Activated CD4-positive, alpha-beta memory T cell treated with anti-CD3 and anti-CD28 coated beads for 36 hours (primary cell): ENCODE measurements at places on chromosomes 1 and 21.
A peak's percentile ranks its signal among the peaks of the same experiment; 100 is the strongest.

DNA sequence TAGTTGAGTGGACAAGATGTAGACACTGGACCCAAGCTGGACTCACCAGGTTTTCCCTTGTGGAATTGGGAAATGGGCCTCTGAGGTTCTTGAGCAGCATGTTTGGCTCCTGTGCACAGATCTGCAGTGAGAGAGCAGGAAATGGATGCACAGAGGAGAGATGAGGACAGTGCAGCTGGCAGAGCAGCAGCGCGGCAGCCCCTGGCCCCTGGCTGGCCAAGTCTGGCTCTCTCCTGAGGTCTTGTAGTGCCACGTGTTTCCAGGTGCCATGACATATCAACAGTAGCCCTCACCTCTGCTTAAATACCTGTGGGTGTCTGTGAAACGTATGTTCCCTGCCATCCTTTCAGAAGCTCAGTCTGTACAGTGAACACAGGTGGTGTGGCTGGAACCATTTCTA lies 19.2 kb upstream of the BCL10 start:
- no peak overlapping the region for H3K4me3 ChIP-seq
- H3K27ac ChIP-seq = no peak overlapping the region
- H3K36me3 ChIP-seq = no peaks in the 10 kb centered on the region
- DNase-seq = no peak

DNA sequence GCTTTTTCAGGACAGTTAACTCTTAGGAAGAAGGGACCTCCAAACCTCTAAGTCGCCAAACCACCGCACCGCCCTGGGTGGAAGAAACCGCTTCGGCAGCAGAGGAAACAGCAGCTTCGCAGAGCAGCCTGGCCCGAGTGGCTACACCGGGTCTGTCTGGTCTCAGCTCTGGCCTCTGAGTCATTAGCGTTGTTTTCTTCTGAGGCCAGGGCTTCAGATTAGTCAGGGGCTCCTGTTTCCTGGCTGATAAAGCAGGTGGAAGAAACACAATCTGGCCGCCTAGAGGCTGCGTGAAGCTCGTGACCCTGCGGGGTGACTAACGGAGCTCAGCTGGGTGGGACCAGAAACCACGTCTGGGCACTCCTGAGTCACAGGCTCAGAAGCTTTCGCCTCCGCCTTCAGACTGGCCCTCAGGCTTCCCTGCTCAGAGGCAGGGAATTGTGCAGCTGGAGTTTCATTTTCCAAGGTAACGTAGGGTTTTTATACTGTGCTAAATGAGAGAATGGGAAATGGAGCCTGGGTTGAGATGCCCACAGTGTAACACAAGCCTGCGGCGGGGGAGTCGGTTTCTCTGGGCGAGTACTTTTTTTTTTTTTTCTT lies 44.9 kb downstream of the CHAF1B start:
- H3K4me1 ChIP-seq = peaks cover 12% of the 10 kb centered on the region
- H3K36me3 ChIP-seq = no peaks in the 10 kb centered on the region
- DNase-seq = peak; percentile 91
- H3K27ac ChIP-seq = peak overlapping the region; percentile 71
- peak overlapping the region; percentile 66 for H3K4me3 ChIP-seq

GRCh38 chr1:18480315-18481189 lies at the start of gene KLHDC7A:
KLHDC7A (plus strand) TSS chr1:18480930; CDS start chr1:18480982, 52 bp downstream.
- H3K27me3 ChIP-seq = peaks cover 4% of the 10 kb centered on the region
- H3K36me3 ChIP-seq = no peaks in the 10 kb centered on the region
- H3K4me1 ChIP-seq = peaks cover 7% of the 10 kb centered on the region
- H3K4me3 ChIP-seq = no peak within 1 kb of the TSS
- no peak for DNase-seq

GRCh38 chr1:71850936-71851335 lies 431.4 kb downstream of the NEGR1 start:
- no peak overlapping the region for H3K27ac ChIP-seq
- no peaks in the 10 kb centered on the region for H3K27me3 ChIP-seq
- no peak for DNase-seq
- no peaks in the 10 kb centered on the region for H3K36me3 ChIP-seq
- H3K4me1 ChIP-seq = no peaks in the 10 kb centered on the region
- H3K4me3 ChIP-seq = no peak overlapping the region

GRCh38 chr1:180527101-180527669 lies 24.8 kb upstream of the ACBD6 start:
- no peaks in the 10 kb centered on the region for H3K4me1 ChIP-seq
- no peaks in the 10 kb centered on the region for H3K36me3 ChIP-seq
- no peaks in the 10 kb centered on the region for H3K27me3 ChIP-seq
- H3K4me3 ChIP-seq = no peak overlapping the region

- no peaks in the 10 kb centered on the region for H3K36me3 ChIP-seq
- H3K27ac ChIP-seq = no peak overlapping the region
- H3K27me3 ChIP-seq = peaks cover 30% of the 10 kb centered on the region
- no peak for DNase-seq
- peaks cover 20% of the 10 kb centered on the region for H3K4me1 ChIP-seq
- H3K4me3 ChIP-seq = peak overlapping the region; percentile 26
Measured at GRCh38 chr1:46131093-46131492, 1.3 kb downstream of the PIK3R3 start.

GRCh38 chr21:45574081-45574501 lies 31.9 kb upstream of the SLC19A1 start:
- no peak overlapping the region for H3K4me3 ChIP-seq
- H3K27me3 ChIP-seq = no peaks in the 10 kb centered on the region
- H3K36me3 ChIP-seq = no peaks in the 10 kb centered on the region
- DNase-seq = no peak
- no peaks in the 10 kb centered on the region for H3K4me1 ChIP-seq

DNA sequence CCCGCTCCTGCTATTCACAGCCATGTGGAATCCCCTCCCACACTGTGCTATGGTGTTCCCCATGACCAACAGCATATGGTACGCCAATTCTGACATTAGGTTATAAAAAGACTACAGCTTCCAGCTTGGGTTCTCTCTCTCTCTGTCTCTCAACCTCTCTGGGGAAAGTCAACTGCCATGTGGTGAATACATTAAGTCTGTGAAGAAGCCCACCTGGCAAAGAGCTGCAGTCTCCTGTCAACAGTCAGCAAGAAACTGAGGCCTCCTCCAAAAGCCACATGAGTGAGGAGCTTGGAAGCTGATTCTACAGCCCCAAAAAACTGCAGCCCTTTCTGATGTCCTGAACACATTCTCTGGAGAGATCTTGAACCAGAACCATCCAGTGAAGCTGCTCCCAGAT lies 25.0 kb upstream of the LRRC38 start:
- H3K4me3 ChIP-seq = no peak overlapping the region
- no peak for DNase-seq
- H3K36me3 ChIP-seq = no peaks in the 10 kb centered on the region
- H3K27ac ChIP-seq = no peak overlapping the region
- H3K4me1 ChIP-seq = no peaks in the 10 kb centered on the region

- peaks cover 7% of the 10 kb centered on the region for H3K27me3 ChIP-seq
- DNase-seq = no peak
Measured at GRCh38 chr1:11324567-11325165, 51.7 kb downstream of the UBIAD1 start.

- H3K36me3 ChIP-seq = no peaks in the 10 kb centered on the region
- H3K4me1 ChIP-seq = peaks cover 10% of the 10 kb centered on the region
- H3K27me3 ChIP-seq = peaks cover 18% of the 10 kb centered on the region
- DNase-seq = no peak
- H3K27ac ChIP-seq = no peak overlapping the region
- H3K4me3 ChIP-seq = no peak overlapping the region
Measured at GRCh38 chr1:169103002-169103401, 3.5 kb upstream of the ATP1B1 start.

- DNase-seq = peak; percentile 81
- no peaks in the 10 kb centered on the region for H3K27me3 ChIP-seq
- H3K27ac ChIP-seq = no peak overlapping the region
- H3K4me3 ChIP-seq = no peak overlapping the region
- peaks cover 53% of the 10 kb centered on the region for H3K36me3 ChIP-seq
Measured at GRCh38 chr1:19240673-19241538, 10.4 kb downstream of the EMC1 start.

DNA sequence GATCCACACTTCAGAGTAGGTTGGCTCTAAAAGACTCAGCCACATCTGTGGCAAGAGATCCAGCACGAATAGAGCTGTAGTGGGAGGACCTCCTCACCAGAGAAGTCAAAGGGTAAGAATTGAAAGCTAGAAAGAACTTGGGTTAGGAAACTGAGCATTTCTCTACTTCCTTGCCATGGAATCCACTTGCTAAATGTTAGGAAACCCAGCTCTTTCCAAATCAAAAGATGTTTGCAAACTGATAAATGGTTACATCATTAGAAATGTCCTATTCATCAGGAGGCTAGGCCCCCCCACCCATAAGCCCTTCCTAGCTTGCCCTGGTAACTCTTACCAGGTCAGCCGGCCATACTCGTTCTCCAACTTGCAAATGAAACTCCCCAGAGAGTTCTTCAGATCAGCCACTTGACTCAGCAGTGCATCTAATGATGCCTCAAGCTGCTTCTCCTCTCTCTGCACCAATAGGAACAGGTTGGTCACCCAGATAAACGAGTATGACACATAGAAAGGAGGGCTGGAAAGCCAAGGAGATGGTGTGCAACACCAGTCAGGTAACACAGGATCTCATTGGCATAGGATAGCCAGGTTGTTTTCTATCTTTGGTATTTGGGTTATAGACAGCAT lies 1.5 kb downstream of the MED8 start:
- H3K27me3 ChIP-seq = no peaks in the 10 kb centered on the region
- peak overlapping the region; percentile 100 for H3K4me3 ChIP-seq
- H3K27ac ChIP-seq = peak overlapping the region; percentile 97
- H3K36me3 ChIP-seq = peaks cover 32% of the 10 kb centered on the region
- DNase-seq = no peak
- peaks cover 40% of the 10 kb centered on the region for H3K4me1 ChIP-seq

DNA sequence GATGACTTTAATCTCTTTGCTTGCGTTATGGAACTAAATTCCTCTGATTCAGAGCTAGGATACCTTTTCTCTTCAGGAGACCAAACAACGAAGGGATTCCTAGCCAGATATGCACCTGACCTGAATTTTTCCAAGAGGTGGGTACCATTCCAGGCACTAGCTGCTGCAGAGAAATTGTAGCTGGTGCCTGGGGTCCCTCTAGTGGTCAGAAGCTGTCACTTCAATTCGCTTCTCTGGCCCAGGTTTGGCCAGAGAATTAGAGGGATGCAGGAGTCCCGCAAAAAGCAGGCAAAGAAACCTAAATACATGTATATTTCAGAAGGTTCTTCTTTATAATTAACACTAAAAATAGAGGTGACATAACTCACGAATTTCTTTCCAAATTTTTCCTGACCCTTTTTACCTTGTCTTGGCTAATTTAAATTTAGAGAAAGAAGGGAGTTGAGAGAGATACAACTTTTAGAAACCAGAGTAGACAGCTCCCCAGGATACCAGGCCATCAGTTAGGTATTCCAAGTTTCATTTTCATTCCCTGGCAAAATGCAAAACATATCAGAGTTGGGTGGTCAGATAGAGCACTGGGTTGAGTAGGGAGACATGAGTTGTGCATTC lies 9.6 kb downstream of the ACKR1 start:
- DNase-seq = peak; percentile 54
- H3K4me1 ChIP-seq = no peaks in the 10 kb centered on the region
- no peaks in the 10 kb centered on the region for H3K36me3 ChIP-seq

GRCh38 chr1:119767486-119767885 lies 1.2 kb downstream of the HMGCS2 start:
- no peak overlapping the region for H3K27ac ChIP-seq
- no peak for DNase-seq
- H3K4me1 ChIP-seq = no peaks in the 10 kb centered on the region
- H3K36me3 ChIP-seq = no peaks in the 10 kb centered on the region

DNA sequence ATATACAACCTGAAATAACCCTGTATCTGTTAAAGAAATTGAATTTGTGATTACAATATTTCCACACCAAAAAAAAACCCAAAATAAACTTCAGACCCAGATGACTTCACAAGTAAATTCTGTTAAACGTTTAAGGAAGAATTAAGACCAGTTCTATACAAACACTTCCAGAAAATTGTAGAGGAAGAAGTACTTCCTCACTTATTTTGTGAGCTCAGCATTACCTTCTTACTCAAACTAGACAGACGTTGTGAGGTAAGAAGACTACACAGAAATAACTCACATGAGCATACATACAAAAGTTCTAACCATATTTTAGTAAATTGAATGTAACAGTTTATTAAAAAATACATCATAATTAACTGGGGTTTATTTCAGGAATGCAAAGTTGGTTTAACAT lies 18.8 kb downstream of the RALGPS2 start:
- no peak for DNase-seq
- no peaks in the 10 kb centered on the region for H3K4me1 ChIP-seq
- no peaks in the 10 kb centered on the region for H3K27me3 ChIP-seq
- H3K36me3 ChIP-seq = peaks cover 12% of the 10 kb centered on the region
- H3K4me3 ChIP-seq = no peak overlapping the region
- H3K27ac ChIP-seq = no peak overlapping the region

- H3K36me3 ChIP-seq = peaks cover 50% of the 10 kb centered on the region
- peaks cover 27% of the 10 kb centered on the region for H3K4me1 ChIP-seq
- H3K27ac ChIP-seq = no peak overlapping the region
- H3K27me3 ChIP-seq = no peaks in the 10 kb centered on the region
- no peak for DNase-seq
- H3K4me3 ChIP-seq = no peak overlapping the region
Measured at GRCh38 chr1:32948905-32949304, 15.7 kb downstream of the RNF19B start.

DNA sequence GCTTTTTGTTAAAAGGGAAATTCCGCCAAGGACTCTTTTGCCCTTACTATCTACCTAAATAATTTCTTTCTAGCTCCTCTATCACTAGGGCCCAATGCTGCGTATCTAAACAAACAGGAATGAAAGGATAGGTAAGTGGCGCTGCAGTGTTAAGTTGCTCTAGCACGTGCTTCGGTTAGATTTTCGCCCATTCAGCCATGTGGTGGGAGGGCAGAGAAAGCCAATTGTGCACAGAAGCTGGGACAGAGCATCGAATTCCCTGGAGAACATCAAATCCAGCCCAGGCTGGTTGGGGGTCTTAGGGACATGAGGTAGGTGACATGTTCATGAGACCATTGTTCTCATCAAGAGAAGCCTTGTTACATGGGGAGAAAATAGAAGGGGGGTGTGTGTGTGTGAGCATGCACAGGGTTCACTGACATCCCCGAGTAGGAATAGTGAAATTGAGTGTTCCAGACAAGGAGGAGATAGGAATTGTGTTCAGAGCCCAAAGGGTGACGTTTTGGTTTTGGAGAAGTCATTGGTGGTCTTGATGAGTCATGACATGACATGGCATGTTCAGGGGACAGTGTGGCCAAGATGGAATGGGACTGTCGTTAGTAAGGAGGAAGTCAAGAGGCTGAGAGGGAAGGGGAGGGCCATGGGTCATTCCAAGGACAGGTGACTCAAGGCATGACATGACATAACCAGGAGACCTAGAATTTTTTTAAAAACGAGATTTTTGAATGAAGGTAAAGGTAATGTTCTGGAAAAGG lies 107.1 kb downstream of the TLR5 start:
- H3K4me1 ChIP-seq = no peaks in the 10 kb centered on the region
- H3K27me3 ChIP-seq = peaks cover 4% of the 10 kb centered on the region

GRCh38 chr1:235864931-235865525 lies 1.7 kb downstream of the LYST start:
- no peaks in the 10 kb centered on the region for H3K27me3 ChIP-seq
- peaks cover 45% of the 10 kb centered on the region for H3K4me1 ChIP-seq
- peak overlapping the region; percentile 65 for H3K4me3 ChIP-seq

DNA sequence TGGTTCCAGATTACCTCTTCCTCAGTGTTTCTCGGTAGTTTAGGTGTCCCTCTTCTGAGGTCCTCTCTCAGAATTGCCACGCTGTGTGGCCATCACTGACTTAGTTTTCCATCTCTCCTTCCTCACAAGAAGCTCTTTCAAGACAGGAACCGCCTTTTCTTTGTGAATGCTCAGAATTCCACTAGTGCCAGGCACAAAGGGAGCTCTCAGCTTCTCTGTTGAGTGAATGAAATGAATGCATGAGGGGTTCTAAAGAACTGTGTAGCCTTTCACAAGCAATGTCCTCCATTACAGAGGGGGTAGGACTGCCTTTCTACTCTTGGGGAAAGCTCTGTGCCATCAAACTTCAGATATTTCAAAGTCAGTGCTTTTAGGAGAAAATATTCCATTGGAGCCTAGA lies 546.8 kb downstream of the RWDD3 start:
- no peaks in the 10 kb centered on the region for H3K36me3 ChIP-seq
- no peak overlapping the region for H3K27ac ChIP-seq
- DNase-seq = no peak
- H3K27me3 ChIP-seq = no peaks in the 10 kb centered on the region
- H3K4me1 ChIP-seq = no peaks in the 10 kb centered on the region
